ENCODE measurements at places on chromosomes 5 and 9.

DNA sequence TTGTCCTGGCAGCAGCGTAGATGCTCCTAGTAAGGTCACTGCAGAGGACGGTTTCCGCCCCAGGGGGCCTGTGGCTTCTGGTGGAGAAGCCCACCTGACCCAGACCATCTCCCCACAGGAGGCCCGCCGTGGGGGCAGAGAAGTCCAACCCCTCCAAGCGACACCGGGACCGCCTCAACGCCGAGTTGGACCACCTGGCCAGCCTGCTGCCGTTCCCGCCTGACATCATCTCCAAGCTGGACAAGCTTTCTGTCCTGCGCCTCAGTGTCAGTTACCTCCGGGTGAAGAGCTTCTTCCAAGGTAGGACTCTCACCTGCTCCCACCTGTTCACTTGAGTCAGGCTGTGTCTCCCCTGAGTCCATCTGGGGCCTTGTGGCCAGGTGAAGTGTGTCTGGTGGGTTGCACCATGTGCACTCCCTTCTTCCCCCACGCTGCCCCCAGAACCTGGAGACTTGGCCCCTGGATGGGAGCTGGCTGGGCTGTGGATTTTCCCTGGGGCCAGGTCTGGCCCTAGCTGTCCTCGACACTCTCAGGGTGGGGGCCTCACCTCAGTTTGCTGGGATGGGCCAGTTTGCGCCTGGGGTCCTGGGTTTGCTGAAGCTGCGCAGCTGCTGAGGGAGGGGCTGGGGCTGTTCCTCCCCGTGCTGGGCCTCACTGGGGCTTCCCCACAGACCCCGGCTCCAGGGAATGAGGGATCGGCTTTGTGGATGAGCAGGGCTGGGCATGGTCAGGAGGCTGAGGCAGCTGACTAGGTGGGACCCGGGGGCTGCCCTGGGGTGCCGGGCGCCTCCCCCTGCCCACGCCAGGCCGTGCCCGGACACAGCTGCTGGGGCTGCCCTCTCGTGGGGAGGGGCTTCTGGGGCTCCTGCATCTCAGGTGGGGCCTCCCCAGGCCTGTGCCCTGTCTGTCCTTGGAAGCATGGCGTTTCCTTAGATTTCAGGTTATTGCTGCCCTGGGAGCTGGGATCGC lies 32.4 kb downstream of the AHRR start:
- DNase-seq, result peak; percentile 32

GRCh38 chr5:137621306-137621705 lies 114.6 kb downstream of the KLHL3 start:
- peak; percentile 34 for DNase-seq

GRCh38 chr5:133995341-133995740 lies 9.4 kb downstream of the VDAC1 start:
- DNase-seq, result no peak

- DNase-seq, result no peak
Measured at GRCh38 chr9:68802525-68803015, 97.5 kb downstream of the PIP5K1B start.

DNA sequence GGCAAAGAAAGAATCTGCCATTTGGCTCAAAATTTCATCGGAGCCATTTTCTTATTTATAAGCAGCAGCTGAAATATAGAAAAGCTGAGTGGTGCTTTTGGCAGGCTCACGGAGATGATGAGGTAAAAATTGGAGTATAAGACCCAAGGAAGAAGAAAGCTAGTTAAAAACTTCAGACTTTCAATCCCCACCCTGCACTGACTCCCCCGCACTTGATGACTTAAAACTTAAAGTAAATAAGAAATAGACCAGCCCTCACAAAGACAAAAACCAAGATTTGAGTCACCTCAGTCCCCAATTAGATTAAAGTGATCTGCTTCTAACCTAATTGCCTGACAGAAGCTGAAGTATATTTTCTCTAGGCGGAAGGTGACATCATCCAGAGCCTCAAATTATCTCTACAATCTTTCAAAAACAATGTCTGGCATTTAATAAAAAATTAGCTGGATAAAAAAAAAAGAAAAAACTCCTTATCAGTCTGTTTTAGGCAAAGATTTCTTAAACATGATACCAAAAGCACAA lies 124.0 kb upstream of the PJA2 start:
- no peak for DNase-seq

GRCh38 chr9:108153416-108153815 lies 663.8 kb upstream of the KLF4 start:
- DNase-seq, result no peak

DNA sequence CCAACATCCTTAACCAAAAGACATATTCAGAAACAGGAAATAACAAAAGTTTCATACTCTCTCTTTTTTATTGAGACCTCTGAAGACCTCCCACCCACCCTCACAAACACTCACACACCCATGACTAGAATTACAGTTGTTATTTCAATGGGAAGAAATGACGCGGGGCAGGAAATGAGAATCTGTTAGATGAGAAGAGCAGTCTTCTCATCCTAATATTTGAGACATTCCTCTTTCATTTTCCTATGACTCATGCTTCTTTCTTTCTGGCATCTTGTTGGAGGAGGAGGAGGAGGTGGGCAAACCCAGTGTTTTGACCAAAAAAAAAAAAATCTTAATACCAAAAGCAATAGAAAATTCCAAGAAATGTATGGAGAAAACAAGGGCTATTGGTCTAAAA lies 179.5 kb upstream of the TARS1 start:
- no peak for DNase-seq

- no peak for DNase-seq
Measured at GRCh38 chr9:126341902-126342301, 15.3 kb downstream of the MVB12B start.

GRCh38 chr5:902129-902916 lies 9.6 kb downstream of the TRIP13 start:
- DNase-seq, result no peak

DNA sequence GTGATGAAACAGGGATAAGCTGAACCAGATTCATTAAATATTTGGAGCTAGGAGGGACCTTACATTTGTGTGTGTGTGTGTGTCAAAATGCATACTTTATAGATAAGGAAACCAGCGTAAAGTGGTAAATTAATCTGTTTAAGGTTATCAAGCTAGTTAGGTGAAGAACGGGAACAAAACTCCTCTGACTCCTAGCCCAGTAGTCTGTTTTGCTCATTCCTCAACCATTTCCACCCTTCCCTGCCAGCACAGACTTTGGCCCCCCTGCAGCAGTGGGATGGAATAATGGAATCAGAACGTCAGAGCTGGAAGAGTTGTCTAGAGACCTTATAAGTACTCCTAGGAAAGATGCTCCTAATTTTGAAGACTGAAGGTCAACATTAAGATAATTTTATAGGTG lies 6.5 kb downstream of the AGXT2 start:
- DNase-seq, result no peak

GRCh38 chr5:42059291-42059690 lies 134.2 kb downstream of the FBXO4 start:
- DNase-seq, result no peak

- DNase-seq, result no peak
Measured at GRCh38 chr9:121670431-121670830, 19.0 kb downstream of the DAB2IP start.

DNA sequence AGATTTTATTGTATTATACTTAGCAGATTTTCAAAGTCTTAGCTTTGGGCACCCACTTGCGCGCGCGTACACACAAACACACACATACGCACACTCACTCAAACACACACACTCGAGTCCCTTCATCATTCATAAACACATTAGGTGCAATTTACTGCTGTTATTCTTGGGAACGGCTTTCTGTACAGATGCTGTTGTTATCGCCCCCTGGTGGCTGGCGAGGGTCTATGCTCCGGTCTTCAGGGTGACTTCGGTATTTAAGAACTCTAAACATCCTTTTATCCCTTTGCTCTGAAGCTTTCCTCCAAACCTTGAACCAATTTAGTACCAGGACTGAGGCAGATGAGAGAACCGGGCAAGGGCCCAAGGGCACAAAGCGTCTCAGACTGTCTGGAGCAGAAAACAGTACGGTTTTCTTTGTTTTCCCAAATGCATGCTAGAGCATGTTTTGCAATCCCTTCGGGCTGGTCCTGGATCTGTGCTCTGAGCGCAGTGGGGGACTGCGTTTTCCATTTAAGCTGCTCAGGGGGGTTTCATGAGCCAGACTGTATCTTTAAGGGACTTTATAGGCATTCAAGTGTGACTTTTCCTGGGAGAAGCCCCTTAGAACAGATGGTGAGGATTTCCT lies 1.7 kb upstream of the SLIT3 start:
- no peak for DNase-seq

GRCh38 chr9:135757356-135757755 lies 55.4 kb downstream of the KCNT1 start:
- DNase-seq, result no peak

- DNase-seq, result no peak
Measured at GRCh38 chr5:130985776-130986175, 179.3 kb downstream of the HINT1 start.

- no peak for DNase-seq
Measured at GRCh38 chr5:15027764-15028163, 156.2 kb upstream of the ANKH start.

GRCh38 chr5:9623661-9624060 lies 6.5 kb downstream of the TAS2R1 start:
- no peak for DNase-seq

DNA sequence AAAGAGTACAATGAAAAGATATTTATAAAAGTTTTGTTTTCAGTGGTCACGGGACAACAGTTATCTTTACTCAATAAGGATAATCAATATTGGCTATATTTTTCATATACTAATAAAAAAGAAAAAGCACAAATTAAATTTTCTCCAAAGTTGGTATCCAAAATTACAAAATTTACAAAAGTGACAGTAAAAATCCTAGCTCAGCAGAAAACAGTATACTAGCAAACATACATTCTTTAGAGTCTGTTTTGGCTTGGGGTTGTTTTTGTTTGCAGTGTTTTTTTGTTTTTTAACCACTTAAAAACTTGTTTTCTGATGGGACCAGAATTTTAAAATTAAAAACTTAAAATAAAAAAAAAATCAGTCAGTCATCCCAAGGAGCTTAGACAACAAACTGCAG lies 183.2 kb downstream of the DENND1A start:
- DNase-seq, result no peak

DNA sequence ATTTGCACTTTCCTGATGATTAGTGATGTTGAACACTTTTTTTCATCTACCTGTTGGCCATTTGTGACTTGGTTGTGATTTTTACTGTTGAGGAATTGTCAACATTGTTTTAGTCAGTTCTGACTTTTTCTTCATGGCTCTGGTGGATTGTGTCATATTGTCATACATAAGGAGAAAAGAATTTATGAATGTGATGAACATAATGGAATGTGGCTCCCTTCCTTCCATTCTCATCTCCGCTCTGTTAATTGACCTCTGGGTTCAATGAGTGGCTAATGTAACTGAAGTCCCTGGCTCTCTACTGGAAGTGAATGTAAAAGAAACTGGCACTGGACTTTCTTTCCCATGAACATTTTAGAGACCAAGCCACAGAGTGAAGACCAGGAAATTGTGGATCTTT lies 49.2 kb downstream of the KIAA1958 start:
- DNase-seq, result no peak

DNA sequence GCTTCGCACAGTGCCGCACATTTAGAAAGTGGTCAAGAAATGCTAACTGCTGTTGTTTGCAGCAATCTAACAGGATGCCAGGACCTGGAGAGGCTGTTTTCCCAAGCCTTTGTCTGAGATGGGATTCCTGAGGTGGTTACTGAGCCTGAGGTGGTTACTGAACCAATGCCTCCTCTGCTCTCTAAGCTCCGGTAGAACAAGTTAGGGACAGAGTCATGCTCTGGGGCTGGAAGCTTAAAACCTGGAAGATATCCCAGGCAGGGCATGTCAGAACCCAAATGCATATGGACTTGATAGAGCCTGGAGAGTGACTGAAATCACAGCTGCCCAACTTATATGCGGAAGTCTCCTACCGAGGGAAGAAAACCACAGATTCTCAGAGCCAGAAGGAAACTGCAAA lies 46.5 kb upstream of the FAT2 start:
- no peak for DNase-seq

DNA sequence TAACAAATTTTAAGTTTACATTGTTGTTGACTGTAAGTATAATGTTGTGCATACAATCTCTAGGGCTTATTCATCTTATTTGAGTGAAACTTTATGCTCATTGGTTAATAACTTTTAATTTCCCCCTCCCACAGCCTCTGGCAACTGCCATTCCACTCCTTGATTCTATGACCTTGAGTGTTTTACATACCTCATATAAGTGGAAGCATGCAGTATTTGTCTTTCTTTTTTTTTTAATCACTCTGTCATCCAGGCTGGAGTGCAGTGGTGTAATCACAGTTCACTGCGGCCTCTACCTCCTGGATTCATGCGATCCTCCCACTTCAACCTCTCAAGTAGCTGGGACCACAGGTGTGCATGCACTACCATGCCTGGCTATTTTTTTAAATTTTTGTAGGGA lies 83.9 kb downstream of the KCTD16 start:
- DNase-seq, result no peak

- DNase-seq, result no peak
Measured at GRCh38 chr9:129197978-129198318, 19.9 kb upstream of the IER5L start.

GRCh38 chr5:136374638-136375037 lies 9.3 kb upstream of the TRPC7 start:
- no peak for DNase-seq

GRCh38 chr5:35954175-35954574 lies 15.8 kb upstream of the CAPSL start:
- no peak for DNase-seq

DNA sequence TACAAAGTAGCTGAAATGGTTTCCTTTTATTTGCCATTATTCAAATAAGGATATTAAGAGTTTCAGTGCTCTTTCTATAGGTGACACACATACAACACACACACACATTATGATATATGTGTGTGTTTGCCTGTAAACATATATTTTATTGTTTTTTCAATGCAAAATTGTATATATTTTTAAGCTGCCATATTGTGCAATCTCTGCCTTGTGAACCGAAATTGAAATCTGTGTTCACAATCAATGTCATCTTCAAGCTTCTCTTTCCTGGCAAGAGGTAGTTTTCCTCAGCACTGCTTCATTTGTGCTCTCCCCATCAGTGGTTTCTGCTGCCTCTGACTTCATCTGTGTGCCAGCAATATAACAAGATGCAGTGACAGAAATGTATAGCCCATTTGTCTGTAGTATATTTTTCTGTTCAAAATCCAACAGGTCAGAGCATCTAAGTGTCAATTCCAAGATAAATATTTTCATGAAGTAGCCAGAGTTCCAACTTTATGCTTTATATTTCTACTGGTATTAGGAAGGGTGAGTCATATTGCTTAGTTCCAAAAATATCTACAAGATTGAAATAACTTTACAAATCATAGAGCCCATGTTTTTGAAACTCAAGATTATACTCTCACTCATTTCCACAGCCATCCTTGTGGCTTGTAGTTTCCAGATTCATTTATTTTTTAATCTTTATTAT lies 1704.8 kb upstream of the CDH9 start:
- no peak for DNase-seq

DNA sequence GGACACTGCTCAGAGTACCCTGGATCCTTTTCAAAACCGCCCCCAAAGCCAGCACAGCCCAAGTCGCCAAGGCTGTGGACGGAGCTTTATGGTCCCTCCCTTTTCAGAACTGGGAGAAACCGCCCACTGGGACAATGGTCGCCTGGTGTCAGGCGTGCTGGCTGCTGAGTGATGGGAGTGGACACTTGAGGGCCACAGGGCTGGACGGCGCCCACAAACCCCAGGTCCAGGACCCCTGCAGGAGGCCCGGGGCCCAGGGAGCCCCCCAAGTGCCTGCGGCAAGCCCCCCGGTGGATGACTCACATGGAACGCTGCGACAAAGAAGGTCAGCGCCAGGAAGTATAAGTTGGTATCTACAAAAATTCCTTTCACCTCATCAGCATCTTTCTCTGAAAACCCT lies 10.9 kb downstream of the CLPTM1L start:
- no peak for DNase-seq

GRCh38 chr9:102106439-102106838 lies 368.0 kb upstream of the GRIN3A start:
- DNase-seq, result no peak

Data from vagina (tissue), 2 donors.